ENCODE measurements at places on chromosomes 2 and 18.

GRCh38 chr2:23145460-23145859, 239.5 kb upstream of the KLHL29 start:
- no peak for DNase-seq

DNA sequence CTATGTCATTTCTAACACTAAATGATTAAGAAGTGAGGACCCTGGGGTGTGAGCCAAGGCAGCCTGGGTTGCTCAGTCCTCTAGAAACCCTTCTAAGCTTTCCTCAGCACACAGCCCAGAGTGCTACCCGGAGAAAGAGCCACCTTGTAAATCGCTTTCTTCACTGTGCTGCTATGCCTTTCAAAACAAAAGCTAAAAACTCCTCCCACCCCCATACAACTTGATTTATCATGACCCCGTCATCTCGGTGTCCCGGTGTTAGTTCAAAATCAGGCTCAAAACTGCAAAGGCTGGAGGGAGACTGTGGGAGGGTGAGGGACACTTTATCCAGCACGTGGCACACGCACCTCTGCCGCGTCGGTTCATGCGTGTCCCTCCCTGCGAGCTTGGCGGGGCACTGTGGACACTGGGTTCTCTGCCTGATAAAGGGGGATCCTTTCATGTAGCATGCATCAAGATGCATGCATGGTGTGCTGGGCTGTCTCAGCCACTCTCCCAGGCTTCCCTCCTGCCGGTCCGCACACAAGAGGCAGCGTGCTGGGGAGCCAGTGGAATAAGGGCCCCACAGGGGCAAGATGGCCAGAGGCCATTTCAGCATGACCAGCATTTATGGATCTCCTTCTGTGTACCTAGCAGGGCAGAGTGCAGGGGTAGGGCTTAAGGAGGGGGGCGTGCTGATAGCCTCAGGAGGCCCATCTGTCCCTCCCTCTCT, 170.4 kb downstream of the SMAD7 start:
- no peak for DNase-seq

DNA sequence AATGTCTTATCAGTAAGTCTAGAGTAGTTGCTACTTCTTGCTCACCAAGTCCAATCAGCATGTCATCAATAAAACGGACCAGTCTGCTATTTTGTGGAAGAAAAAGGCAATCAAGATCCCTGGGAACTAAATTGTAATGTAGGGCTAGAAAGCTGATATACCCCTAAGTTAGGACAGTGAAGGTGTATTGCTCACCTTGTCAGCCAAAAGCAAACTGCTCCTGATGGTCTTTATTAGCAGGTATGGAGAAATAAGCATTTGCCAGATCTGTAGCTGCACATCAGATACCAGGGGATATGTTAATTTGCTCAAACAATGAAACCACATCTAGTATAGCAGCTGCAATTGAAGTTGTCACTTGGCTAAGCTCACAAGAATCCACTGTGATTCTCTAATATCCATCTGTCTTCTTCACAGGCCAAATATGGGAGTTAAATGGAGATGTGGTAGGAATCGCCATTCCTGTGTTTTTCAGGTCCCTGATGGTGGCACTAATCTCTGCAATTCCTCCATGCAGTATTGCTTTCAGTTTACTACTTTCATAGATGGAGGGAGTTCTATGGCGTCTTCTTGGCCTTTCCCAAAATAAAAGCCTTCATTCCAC, 75.0 kb downstream of the TMEM237 start:
- DNase-seq, result no peak

DNA sequence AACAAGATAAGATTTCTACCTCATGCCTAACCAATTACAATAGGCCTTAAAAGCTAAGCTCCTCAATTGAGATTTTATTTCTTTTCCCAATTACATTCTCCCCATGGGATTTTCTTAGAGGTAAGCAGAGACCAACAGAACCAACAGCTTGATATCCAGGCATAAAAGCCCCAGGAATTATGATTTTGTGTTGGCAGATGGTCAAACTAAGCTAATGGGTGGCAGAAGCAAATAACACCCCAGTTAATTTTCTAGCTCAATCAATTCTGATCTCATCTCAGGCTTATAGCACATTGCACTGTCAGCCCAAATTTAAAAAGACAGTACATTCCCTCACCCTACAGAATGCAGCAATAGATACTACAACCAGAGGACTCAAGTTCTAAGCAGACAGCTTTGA, 156.4 kb downstream of the NRXN1 start:
- no peak for DNase-seq

DNA sequence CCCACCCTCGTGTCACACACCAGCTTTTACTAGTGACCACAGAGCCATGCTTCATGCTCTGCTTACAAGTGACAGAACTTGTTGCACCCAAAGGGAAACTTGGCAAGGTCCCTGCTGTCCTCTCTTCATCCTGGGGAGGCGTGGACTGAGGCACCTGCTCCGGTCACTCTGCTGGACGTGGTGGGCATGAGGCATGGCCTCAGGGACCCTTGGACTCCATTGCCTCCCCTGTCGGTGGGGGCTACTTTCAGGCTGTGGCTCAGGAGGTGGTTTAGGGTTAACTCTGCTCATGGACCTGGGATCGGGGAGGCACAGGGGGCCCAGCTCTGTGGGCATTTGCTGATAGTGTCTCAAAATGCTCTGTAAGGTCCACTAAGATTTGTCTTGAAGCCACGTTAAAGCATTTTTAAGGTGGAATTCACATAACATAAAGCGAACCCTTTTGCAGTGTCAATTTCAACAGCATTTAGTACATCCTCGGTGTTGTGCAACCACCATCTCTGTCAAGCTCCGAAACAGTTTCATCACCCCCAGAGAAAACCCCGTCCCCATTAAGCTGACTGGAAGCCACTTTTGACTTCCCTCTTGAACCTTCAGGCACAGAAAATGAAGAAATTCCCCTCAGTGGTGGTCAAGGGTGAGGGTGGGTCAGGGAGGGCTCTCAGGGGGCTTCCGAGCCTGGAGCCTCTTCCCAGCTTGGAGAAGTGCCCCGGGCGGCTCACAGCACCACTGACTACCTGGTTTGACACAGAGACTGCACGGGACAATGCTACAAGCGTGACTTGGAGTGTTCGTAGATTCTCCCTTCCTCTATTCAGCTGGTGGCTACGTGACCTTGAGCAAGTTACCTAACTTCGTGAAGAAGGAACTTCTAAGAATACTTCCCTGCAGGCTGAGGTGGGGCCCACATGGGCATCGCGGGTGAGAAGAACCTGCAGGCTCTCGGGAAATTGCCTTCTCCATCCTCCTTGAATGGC, 100.0 kb upstream of the HDAC4 start:
- DNase-seq, result no peak

DNA sequence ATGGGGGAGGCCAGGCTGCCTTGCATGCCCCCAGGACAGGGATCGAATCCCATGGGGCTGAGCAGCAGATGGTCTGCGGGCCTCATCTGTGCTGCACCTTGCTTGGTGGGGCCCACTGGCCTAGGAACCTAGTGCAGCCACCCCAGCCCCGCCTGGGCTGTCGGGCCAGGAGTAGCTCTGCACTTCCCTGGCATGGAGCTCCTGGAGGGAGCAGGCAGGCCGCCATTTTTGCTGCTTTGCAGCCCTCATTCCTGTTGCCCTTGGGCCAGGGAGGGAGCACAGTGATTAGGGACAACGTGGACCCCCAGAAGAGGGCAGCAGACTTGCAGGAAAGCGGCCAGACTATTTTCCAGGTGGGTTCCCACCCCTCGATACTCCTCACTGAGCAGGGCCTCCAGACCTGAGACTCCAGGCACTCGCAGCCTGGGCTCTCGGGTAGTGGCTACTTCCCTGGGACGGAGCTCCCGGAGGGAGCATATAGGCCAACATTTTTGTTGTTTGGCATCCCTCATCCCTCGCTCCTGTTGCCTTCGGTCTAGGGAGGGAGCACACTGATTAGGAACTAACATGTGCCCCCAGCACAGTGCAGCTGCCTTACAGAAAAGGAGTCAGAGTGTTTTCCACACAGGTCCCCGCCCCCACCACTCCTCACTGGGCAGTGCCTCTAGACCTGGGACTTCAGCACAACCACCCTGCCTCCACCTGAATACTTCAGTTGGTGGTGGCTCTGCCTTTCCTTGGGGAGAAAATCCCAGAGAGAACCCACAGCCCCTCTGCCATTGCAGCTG, 99.5 kb downstream of the MAIP1 start:
- no peak for DNase-seq

GRCh38 chr2:111712940-111713515, 171.0 kb downstream of the ANAPC1 start:
- no peak for DNase-seq

- DNase-seq, result no peak
Observed at GRCh38 chr2:228261546-228261945, 80.1 kb upstream of the SPHKAP start.

DNA sequence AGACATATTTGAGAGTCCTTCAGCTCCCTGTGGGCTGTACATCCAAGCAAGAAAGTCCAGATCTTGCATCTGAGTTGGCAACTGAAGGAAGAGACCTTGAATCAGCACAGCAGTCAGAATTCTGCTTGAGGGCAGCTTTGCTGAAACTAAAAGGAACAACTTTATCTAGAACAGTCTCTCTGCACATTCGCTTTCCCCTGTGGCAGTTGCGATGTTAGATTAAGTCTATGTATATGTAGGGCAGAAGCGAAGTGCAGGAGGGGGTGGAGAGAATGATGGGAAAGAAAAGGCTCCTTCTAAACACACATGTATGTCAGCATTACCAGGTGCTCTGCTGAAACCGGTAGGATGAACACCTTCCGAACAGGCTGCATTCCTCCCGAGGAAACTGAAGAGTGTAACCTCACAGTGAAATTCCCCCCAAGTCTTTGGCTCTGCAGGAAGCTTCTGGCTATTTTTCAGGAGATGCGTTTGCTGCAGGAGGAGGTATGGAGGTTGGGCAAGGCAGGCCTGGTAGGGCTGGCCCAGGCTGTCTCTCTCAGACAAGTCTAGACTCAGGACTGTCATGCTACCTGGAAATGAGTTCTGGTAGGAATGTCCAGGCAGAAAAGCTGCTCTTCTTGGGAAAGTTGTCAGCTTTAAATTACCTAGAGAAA, 70.0 kb upstream of the ATL2 start:
- no peak for DNase-seq

DNA sequence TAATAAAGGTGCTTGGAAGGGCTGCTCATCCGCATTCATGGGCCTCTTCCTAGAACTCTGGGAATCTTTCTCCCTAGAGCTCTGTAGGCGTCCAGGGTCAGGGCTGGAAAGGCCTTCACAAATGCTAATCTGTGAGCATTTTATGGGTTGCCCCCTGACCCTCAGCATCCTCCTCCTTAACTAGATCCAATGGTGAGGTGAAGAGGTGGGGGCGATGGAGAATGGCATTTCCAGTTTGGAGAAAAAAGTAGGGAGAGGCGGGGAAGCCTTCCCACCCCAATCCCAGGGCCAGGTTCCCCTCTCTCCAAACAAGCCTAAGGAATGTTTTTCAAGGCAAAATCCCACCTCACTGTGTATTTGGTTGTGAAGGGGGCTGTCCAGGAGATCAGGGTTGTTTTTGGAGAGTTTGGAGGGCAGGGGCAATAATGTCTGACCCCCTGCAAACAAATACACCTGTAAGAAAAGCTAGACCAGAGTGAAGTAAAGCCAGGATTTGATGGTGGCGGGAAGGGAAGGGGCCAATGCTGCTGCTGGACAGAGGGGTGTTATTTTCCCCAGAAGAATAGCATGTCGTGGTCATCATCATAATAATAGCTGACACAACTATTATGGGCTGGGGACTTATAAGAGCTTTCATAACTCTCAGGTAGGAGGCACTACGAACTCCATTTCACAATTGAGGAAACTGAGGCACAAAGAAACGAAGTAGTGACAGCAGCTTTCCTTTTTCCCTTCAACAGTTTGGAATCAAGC, 1.4 kb upstream of the MYCN start:
- DNase-seq, result no peak

DNA sequence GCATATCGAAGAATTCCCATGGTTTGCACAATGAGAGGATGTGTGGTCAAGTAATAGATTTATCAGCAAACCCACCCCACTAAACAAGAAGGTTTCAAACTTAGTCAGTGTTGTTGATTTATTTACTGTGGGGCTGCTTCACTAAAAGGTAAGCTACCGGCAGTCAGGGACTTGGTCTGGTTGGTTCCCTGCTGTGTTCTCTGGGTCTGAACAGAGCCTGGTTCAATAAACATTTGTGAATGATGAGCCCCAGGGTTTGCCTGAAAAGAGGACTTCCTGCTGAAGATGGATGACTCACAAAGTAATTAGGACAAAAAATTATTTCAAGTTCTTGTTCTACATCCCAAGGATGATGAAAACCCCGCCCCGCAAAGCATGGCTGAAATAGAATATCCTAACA, 108.3 kb downstream of the SPP2 start:
- no peak for DNase-seq

- no peak for DNase-seq
Observed at GRCh38 chr18:8686611-8687010, 18.7 kb upstream of the MTCL1 start.

GRCh38 chr18:36386150-36386920, 88.8 kb downstream of the FHOD3 start:
- no peak for DNase-seq

DNA sequence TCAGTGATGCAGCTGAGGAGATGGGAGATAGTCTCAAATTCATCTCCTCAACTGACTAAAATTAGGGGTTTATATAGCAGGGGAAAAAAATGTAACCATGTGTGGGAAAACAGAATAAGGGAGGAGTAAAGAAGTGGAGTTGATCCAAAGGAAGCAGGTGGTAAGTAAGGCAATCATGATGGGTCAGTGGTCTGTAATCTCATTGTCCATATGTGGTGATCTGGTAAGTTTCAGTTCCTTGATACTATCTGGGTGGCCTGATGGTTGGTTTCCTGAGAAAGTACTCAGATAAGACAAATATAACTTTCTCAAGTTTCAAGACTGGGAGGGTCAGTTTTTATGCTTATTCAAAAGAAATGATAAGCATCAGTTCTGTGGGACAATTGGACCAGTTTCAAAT, 312.3 kb upstream of the KCNJ3 start:
- no peak for DNase-seq

- DNase-seq, result no peak
Observed at GRCh38 chr18:76499637-76500340, 4.7 kb upstream of the ZNF516 start.

DNA sequence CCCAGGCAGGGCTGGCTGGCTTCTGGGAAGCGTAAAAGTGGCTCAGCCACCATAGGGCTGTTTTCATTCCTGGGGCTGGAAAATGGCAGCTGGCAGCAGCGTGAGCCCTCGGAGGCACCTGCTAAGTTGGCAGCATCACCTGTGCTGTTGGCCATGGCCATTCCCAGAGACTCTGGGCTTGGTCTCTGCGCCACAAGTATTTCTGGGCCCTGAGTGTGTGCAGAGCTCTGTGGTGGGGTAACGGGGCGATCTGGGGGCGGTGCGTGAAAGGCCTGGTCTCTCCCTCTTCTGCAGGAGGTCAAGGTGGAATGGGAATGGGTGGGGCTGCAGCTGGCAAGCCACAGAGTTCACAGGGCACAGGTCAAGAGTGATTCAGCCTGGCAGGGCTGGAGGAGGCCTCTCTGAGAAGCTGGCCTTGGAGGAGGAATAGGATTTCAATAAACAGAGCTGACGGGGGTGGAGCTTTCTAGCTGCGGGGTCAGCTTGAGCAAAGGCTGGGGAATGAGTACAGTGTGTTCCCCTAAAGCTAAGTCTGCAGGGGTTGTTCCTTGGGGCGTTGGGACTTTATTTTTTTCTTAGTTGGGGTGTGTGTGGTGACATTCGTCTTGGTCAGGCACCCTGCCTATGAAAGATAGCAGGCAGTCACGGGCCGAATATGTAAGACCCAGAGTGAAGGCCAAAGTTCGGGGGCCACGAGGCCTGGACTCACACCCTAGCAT, 10.3 kb upstream of the NTSR2 start:
- DNase-seq, result no peak
